ENCODE measurements at places on chromosomes 1 and 21.
A peak's percentile ranks its signal among the peaks of the same experiment; 100 is the strongest.

DNA sequence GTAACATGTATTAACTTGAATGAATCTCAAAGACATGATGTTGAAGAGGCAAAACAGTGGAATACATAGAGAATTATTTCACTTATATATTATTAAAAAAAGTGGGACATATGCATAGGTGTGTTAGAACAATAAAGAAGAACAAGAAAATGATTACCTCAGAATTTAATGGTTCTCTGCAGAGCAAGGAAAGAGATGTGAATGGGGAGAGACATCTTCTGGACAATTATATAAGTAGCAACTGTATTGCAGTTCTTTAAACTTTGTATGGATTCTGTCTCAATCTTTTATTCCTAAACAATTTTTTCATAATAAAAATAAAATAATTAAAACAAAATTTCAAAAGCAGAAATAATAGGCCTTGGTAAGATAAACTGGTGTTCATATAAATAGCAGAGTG lies 674.9 kb upstream of the ADGRL4 start:
- DNase-seq, result no peak

DNA sequence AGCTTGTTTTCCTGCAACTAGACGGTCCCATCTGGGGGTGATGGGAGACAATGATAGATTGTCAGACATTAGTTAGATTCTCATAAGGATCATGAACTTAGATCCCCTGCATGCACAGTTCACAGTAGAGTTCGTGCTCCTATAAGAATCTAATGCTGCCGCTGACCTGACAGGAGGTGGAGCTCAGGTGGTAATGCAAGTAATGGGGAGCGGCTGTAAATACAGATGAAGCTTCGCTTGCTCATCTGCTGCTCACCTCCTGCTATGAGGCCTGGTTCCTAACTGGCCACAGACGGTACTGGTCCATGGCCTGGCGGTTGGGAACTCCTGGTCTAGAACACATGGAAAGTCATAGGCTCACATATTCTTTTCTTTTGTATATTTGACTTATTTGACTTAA lies 42.0 kb downstream of the NIBAN1 start:
- DNase-seq, result no peak

DNA sequence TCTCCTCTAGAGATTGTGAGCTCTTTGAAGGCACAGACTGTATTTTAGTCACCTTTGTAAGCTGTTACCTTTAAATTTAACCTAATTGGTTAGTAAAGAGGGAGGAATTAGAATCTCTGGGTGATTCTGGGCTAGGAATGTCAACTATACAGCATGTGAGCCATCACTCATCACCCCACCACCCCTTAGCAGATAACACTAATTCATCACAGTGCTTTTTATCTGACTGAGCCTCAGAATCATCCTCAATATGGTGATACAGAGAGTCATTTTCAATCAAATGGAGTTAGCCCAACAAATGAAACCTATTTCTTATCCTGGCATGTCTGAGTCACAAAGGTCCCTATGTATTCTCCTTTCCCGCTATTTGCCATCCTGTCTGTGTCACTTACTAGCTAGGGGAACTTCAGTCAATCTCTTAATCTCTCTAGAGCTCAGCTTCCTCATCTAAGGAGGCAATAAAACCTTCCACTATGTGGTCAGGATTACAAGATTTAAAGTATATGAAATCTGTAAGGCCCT lies 13.3 kb downstream of the KCNJ10 start:
- no peak for DNase-seq

DNA sequence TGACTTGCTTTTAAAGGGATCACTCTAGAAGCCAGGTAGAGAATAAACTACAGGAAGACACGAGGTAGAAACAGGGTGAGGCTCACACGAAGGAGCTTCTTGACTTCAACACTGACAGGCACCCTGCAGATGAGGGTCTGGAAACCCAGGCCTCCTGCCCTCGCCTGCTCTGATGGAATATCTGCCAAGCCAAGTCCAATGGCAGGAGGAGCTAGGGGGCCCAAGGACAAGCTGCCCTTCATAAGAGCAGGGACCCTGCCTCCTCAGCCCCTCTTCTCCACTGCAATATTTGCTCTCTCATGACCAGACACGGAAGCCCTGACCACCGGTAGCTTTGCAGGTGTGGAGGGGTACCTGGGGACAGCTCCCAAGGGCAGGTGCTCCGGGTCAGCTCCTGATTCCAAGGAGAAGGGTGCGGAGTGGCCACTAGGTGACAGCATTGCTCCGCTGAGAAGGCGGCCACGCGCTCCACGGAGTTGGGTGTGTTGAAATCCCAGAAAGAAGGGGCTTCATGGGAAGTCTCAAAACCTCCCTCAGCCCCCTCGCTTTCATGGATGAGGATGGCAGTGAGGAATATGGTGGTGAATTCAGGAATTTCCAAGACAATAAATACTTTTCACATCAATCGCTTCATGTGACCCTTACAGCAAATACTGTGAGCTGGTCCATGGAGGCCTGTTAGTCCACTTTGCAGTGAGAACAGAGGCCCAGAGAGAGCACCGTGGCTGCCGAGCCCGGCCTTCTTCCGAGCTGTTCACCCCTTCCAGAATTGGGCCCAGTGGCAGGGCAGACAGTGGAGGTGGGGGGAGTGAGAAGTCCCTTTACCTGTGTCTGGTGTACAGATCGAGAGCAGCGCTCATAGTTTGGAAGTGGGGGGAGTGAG lies 33.2 kb upstream of the PAX7 start:
- peak; percentile 28 for DNase-seq

DNA sequence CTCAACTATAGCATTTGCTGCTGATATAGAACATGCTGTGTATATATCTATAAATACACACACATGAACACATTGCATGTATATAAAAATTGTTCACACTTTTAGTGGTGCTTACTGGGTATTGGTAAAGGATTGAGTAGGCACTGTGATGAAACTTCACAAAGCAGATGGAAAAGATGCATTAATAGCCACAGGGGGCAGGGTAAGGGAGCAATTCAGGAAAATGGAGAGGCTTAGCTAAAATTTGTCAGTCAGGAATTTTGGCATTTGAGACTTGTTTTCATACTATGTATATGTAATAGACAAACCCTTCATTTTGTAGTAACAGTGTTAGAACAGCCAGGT lies 633 bp upstream of the PPFIA4 start:
- DNase-seq, result no peak

DNA sequence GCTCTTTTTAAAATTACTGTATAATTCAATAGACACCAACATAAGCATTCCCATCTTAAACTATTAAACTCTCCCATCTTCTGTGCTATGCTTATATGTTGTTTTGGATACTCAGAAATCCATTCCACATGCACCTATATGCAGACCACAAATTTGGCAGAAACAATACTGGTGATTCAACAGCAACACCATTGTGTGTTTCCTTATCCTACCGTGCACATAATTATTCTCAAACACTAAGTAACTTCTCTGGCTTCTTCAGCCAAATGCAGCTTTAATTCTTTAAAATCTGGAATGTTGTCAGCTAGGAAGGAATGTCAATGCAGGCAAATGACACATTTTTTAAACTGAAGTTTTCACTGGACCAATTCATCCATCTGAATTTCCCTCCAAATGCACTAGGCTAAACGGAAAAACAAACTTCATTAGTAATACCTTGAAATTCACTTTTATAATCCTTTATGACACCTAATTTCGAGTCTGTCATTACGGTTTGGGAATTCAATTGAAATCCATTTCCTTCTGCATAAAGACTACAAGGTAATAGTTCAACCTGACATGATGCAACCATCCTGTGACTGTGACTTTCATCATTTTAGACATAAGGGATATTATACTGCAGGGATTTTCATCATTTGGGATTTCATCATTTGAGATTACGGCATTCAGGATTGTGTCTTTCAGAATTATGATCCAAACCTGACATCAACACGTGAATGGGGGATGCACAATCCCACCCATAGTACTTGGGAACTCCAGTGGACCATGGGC lies 308.5 kb downstream of the LTN1 start:
- DNase-seq, result no peak

- DNase-seq, result no peak
These were observed 43.1 kb downstream of the PTGFRN start for GRCh38 chr1:116952738-116953275.

GRCh38 chr1:45953934-45954847 lies 150.8 kb downstream of the MAST2 start:
- DNase-seq, result no peak

- no peak for DNase-seq
These were observed 6.1 kb upstream of the GATAD2B start for GRCh38 chr1:153928791-153929341.

DNA sequence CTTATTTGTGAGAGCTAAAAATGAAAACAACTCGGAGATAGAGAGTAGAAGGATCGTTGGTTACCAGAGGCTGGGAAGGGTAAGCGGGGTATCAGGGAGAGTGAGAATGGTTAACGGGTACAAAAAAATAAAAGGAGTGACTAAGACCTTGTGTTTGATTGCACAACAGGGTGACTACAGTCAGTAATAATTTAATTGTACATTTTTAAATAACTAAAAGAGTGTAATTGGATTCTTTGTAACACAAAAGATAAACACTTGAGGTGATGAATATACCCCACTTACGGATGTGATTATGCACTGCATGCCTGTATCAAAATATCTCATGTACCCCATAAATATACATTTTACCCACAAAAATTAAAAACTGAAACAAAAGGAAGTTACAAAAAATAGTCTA lies 29.4 kb downstream of the FOXJ3 start:
- no peak for DNase-seq

DNA sequence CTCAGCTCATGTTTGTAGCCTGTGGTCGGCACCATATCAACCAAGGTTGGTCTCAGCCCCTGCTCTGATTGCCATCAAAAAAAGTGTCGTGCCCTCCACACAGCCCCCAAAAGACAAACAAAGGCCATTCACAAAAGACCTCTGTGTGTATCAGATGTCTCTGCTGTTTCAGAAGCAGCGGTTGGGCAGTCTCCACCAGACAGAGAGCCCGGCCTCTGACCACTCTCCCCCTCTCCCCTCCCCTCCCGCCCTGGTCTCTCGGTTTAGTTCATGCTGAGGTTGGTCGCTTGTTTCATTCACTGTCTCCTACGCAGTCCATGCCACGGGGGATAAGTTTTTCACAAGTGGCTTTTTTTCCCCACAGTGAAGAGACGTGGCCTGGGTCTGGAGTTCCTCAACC lies 27.1 kb downstream of the ACTA1 start:
- no peak for DNase-seq

- DNase-seq, result no peak
These were observed 46.4 kb upstream of the TRABD2B start for GRCh38 chr1:48043622-48044021.

DNA sequence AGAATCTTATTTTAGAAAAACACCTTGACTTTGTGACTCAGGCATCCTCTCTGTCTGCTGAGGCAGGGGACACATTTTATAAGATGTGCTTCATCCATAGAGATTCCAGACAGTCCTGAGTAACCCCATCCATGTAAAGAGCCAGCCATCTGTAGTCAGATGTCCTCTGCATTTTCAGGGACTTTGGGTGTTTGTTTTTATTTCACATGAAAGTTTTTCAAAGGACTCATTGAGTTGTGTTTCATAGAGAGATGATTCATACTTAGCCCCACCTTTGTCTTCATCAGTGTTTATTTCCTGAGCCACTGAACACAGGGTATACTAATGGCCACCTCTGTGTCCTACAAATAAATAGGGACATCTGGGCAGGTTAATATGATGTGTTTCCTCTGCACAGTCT lies 280.4 kb downstream of the CACNA1E start:
- no peak for DNase-seq

DNA sequence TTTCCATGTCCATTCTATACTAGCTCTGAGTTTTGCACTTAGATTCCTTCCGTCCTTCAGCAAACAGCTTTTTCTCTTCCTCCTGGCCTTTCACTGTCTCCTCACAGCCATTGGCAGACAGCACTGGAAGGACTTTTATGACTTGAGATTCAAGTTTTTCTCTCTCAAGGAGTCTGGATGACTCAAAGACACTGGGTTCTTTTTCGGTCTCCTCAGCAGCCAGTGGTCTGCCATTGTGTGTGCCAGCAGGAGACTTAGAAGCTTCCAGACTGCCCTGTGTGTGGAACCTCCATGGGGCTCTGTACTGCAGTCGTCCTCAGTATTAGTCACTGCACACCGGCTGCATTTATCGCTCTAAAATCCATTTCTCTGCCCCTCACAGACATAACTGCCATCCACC lies 30.5 kb downstream of the NTNG1 start:
- DNase-seq, result no peak

DNA sequence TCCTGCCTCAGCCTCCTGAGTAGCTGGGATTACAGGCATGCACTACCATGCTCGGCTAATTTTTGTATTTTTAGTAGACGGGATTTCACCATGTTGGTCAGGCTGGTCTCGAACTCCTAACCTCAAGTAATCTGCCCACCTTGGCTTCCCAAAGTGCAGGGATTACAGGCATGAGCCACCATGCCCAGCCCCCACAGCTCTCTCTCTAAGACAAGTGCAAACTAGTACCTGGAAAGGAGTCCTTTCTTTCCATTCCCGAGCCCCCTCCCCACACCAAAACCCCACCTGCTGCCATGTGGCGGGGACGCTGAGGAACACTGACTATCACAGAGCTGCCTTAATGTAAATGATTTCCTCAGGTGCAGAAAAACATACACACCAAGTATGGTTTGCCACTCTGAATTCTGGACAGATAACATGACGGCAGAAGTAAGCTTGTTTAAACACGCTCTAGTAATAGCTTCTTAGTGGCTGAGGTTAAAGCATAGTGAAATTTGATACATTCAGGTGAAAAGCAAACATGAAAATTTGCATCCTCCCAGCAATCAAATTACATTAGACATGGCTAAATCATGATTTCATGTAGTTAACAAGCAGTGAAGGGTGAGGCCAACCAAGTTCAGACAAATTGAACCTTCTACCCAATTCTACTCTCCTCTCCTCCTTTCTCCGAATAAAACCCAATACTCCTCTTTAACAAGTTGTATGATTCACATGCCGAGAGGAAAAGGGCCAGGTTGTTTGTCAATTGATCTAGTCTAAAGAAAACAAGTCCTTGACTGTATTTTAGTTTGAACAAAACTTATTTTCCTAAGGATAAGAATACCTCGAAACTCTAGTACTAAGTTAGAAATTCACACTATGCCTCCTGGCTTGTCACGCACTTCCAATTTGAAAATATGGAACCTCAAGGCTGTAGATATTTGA lies 19.8 kb downstream of the ERRFI1 start:
- DNase-seq, result no peak

GRCh38 chr1:111242805-111243523 lies 15.5 kb downstream of the CHI3L2 start:
- DNase-seq, result no peak

GRCh38 chr1:165456114-165456513 lies 11.2 kb upstream of the RXRG start:
- DNase-seq, result no peak

DNA sequence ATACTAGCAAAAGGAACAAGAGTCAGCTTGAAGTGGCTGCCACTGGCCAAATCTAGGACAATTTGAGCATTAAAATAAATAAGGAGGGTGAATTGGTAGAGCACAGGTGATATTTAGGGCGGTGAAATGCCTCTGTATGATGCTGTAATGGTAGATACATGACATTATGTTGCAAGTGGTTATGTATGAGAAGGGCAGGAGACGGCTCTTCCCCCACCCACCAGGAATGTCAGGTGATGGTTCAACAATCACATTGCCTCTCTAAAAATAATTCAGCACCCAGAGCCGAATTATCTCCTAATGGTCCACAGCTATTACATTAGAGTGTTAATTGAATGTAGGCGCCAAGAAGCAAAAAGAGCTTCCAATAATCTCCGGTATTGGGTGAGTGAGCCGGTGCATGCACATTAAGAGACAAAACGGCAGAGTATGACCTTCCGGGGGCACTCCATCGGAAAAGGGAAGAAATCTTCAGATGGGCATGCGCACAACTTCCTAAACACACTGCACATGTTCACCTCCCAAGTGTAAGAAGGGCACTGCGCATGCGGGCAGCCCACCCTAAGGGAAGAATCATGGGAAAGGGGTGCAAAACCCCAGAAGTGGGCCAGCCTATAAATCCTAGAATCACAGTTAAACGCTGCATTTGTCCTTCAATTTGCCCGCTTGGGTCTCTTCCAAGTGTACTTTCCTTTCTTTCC lies 6.8 kb upstream of the IFNAR1 start:
- no peak for DNase-seq
